ENCODE measurements at places on chromosomes 3 and 15. TPM values are rescaled to one million over a fixed set of nuclear protein-coding genes. Genes with fewer than 3 reads are reported as not detected.

Gene CSPG5
- total RNA-seq, result not detected

Gene MED12L
- total RNA-seq, result 0.08 TPM

Gene HERC2
- 44.1 TPM for total RNA-seq

Gene LEO1
- 33.6 TPM for total RNA-seq

Gene FEM1B
- 52.6 TPM for total RNA-seq

Gene IL17RB
- 0.23 TPM for total RNA-seq

GRCh38 chr3:157107644-157108133, 52.3 kb downstream of the CCNL1 start:
- H3K27me3 ChIP-seq, result no peaks in the 10 kb centered on the region
- no peak overlapping the region for H3K4me3 ChIP-seq
- H3K4me1 ChIP-seq, result peaks cover 23% of the 10 kb centered on the region
- peak overlapping the region; percentile 34 for H3K27ac ChIP-seq
- no peak for DNase-seq

- H3K4me1 ChIP-seq, result peaks cover 19% of the 10 kb centered on the region
- peak overlapping the region; percentile 91 for H3K27ac ChIP-seq
- H3K27me3 ChIP-seq, result peaks cover 17% of the 10 kb centered on the region
- H3K36me3 ChIP-seq, result peaks cover 8% of the 10 kb centered on the region
- DNase-seq, result no peak
Observed at GRCh38 chr15:40322531-40323238, 807 bp upstream of the INAFM2 start.

DNA sequence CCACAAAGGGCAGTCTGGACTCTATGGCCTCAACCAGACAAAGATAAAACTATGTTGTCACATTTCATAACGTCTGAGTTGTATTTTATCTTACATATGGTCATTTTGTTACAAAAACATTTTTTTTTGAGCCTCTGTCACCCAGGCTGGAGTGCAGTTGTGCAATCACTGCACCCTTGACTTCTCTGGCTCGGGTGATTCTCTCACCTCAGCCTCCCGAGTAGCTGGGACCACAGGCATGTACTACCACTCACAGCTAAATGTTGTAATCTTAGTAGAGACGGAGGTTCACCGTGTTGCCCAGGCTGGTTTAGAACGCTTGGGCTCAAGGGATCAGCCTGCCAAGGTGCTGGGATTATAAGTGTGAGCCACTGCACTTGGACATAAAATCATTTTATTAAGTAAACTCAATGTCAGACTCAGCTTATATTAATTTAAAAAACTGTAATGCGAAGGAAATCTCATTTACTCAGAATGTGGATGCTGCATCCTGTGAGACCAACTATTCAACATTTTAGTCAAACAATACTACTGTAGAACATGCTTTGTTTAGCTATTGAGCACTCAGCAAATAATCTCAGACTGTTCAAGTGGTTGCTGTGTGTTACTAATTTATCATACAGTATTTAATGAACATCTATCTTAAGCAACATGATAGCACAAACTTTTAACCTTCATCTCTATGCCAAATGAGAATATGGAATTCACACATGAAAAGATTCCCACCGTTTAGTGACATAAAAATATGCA, 209.2 kb downstream of the TBL1XR1 start:
- H3K4me3 ChIP-seq, result no peak overlapping the region
- DNase-seq, result no peak
- H3K27ac ChIP-seq, result no peak overlapping the region
- no peaks in the 10 kb centered on the region for H3K27me3 ChIP-seq
- H3K4me1 ChIP-seq, result no peaks in the 10 kb centered on the region

- no peaks in the 10 kb centered on the region for H3K27me3 ChIP-seq
- H3K4me1 ChIP-seq, result no peaks in the 10 kb centered on the region
- no peaks in the 10 kb centered on the region for H3K36me3 ChIP-seq
- H3K4me3 ChIP-seq, result no peak overlapping the region
- no peak for DNase-seq
Observed at GRCh38 chr15:88174571-88174970, 82.0 kb downstream of the NTRK3 start.

GRCh38 chr3:171865191-171865865, 22.2 kb downstream of the TMEM212 start:
- H3K4me3 ChIP-seq, result no peak overlapping the region
- no peak for DNase-seq
- H3K27ac ChIP-seq, result no peak overlapping the region
- no peaks in the 10 kb centered on the region for H3K4me1 ChIP-seq
- no peaks in the 10 kb centered on the region for H3K36me3 ChIP-seq

- no peak overlapping the region for H3K27ac ChIP-seq
- H3K36me3 ChIP-seq, result no peaks in the 10 kb centered on the region
- DNase-seq, result no peak
- H3K27me3 ChIP-seq, result peaks cover 35% of the 10 kb centered on the region
Observed at GRCh38 chr15:89559769-89560264, 15.5 kb upstream of the TICRR start.

DNA sequence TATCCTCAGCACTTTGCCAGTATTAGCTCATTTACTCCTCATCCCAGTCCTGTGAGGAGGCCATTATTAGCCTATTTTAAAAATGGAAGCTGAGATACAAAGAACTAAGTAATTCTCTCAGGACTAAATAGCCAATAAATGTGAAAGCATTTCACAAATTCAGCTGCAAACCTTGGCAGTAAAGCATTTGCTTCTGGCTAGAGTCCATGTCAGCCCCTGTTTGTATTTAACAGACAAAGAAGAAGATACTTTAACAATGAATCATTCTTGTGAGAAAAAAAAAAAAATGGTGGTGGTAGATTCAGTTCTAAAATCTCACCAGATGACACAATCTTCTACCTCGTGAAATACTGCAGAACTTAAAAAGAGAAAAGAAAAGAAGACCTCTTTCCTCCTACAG, 85.0 kb upstream of the CNTN6 start:
- H3K4me1 ChIP-seq, result no peaks in the 10 kb centered on the region
- H3K27ac ChIP-seq, result no peak overlapping the region
- no peaks in the 10 kb centered on the region for H3K36me3 ChIP-seq
- no peak overlapping the region for H3K4me3 ChIP-seq
- H3K27me3 ChIP-seq, result no peaks in the 10 kb centered on the region

DNA sequence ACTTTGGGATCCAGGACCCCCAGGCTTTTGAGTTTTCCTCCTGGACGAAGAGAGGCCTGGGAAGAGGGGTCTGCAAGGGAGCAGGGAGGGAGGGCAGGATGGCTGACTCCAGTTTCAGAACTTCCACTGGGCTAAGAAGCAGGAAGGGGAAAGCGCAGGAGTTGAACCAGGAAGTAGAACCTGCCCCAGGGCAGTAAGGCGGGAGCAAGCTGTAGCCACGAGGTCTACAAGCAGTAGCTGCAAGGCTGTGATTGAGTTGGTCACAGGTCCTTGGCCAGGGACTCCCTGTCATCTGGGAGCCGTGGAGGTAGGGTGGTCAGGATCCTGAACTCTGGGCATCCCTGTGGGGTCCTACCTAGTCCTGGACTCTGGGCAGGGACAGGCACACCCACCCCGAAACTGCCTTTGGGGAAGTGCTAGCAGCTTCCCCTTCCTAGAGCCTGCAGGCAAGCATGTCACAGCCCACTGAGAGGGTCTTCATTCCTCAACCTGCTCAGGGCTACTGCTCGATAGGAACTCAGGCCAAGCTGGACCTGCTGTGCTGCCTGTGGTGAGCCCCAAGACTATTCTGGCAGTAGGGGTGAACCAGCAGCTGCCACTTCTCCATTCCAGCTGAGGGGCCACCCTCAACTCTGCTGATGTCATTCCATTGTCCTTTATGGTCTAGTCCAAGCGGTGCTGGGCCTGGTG, 5.8 kb upstream of the GNAI2 start:
- no peaks in the 10 kb centered on the region for H3K27me3 ChIP-seq
- no peak overlapping the region for H3K4me3 ChIP-seq
- no peak for DNase-seq
- peak overlapping the region; percentile 94 for H3K27ac ChIP-seq

DNA sequence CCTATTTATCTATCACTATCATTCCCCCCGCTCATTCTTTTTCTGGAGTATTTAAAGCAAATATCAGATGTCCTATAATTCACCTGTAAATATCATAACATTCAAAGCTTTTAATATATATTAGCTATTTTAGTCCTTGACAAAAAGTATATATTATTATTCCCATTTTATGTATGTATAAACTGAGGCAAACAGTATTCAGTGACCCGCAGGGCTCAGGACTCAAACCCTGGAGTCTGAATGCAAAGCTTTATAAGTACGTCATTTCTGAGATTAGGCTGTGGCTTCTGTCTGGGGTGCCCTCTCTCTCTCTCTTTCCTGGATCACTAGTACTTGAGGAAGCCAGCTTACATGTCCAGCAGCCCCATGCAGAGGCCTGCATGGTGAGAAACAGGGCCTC, 20.4 kb upstream of the PDCD6IP start:
- no peak overlapping the region for H3K27ac ChIP-seq
- H3K4me3 ChIP-seq, result no peak overlapping the region
- no peaks in the 10 kb centered on the region for H3K27me3 ChIP-seq
- H3K36me3 ChIP-seq, result no peaks in the 10 kb centered on the region

GRCh38 chr3:158528076-158528674, 42.8 kb upstream of the MLF1 start:
- DNase-seq, result no peak
- H3K27ac ChIP-seq, result no peak overlapping the region
- no peaks in the 10 kb centered on the region for H3K4me1 ChIP-seq
- H3K4me3 ChIP-seq, result no peak overlapping the region

GRCh38 chr15:35874260-35874905, 328.4 kb upstream of the DPH6 start:
- H3K4me3 ChIP-seq, result no peak overlapping the region
- no peak overlapping the region for H3K27ac ChIP-seq
- H3K27me3 ChIP-seq, result no peaks in the 10 kb centered on the region
- H3K36me3 ChIP-seq, result no peaks in the 10 kb centered on the region

DNA sequence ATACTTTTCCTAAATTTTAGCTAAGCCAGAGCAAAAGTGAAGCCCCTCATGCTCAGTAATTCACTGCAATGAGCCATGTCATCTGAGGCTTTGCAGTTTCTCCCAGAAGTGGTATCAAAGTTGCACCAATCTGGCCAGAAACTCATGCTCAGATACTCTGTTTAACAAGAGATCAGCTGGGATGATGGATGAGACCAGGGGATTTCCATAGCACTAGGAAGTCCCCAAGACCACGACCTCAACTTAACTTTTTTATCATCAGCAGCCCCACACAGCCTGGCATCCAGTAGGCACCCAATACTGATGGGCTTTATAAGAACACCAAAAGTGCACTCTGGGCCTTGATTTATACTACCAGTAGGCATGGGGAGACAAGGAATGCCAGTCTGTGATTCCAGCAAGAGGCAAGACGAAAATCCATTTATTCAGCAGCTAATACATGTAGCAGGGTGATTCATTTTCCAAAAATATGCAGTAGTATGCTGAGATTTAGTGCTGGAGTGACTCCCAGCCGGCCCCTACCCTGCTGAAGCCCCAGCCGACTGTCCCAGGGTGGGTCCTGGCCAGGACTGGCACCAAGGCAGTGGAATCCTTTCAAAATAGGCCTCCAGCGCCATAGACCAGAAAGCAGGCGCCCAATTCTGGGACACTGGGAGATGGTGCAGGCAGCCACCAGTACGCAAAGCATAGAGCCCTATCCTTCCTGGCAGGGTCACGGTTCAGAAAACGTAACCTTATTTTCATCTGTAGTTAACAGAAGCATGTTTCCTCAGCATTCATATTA, 612 bp upstream of the LDHAL6B start:
- no peak overlapping the region for H3K27ac ChIP-seq
- no peaks in the 10 kb centered on the region for H3K4me1 ChIP-seq
- H3K4me3 ChIP-seq, result no peak overlapping the region
- H3K27me3 ChIP-seq, result no peaks in the 10 kb centered on the region

DNA sequence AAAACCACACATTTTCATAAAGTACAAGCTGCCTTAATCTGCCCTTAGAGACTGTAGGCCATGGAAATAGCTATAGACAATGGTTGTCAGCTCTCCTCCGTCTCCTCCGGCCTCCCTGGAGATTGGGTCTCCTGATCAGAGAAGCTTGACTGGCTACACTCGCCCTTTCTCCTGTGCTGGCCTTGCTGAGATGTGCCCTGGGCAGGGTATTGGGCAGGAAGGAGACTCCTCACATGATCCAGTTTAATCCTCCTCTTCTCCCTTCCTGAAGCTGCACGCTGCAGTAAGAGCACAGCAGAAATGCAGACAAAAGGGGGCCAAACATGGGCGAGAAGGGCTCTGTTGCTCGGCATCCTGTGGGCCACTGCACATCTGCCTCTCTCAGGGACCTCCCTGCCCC, at the start of gene SLC24A5:
TSS of gene SLC24A5 (plus strand) at position 246 of the 400 bp plus-strand sequence. CDS start at position 301, 55 bp downstream.
- no peaks in the 10 kb centered on the region for H3K4me1 ChIP-seq
- no peak for DNase-seq
- no peaks in the 10 kb centered on the region for H3K36me3 ChIP-seq
- H3K27ac ChIP-seq, result no peak within 1 kb of the TSS
- no peak within 1 kb of the TSS for H3K4me3 ChIP-seq
- H3K27me3 ChIP-seq, result no peaks in the 10 kb centered on the region

DNA sequence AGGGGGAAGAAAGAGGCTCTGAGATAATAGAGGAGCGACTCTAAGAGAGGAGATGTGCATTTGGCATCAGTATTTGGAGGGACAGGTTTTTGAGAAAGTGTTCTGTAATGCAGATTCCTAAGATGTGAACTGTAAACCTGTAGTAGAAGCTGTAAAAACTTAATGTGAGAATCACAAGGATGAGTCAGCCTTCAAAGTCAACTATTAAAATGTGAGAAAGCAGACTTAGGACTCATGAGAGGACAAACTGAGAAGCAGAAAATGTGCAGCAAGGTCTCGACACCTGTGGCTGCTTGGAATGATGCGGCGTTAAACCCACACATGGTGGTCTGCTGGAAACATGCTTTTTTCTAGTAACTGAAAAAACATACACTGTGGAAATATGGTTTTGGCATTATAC, 36.0 kb downstream of the USP13 start:
- no peaks in the 10 kb centered on the region for H3K4me1 ChIP-seq
- H3K36me3 ChIP-seq, result peaks cover 10% of the 10 kb centered on the region

DNA sequence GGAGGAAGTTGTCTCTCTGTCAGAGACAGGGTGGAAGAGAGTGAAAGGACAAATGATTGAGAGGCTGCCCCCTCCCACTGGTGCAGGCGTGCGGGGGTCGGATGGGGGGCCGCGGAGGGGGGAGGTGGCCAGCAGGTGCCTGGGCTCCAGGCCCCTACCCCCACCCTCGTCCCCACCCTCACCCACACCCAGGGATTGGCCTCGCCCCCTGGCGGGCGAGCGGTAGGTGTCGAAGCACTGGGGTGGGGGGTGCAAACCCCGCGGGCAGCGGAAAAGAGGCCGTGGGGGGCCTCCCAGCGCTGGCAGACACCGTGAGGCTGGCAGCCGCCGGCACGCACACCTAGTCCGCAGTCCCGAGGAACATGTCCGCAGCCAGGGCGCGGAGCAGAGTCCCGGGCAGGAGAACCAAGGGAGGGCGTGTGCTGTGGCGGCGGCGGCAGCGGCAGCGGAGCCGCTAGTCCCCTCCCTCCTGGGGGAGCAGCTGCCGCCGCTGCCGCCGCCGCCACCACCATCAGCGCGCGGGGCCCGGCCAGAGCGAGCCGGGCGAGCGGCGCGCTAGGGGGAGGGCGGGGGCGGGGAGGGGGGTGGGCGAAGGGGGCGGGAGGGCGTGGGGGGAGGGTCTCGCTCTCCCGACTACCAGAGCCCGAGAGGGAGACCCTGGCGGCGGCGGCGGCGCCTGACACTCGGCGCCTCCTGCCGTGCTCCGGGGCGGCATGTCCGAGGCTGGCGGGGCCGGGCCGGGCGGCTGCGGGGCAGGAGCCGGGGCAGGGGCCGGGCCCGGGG, at the start of gene KAT2B:
TSS of gene KAT2B (plus strand) at position 682 of the 783 bp plus-strand sequence. CDS start at position 714, 32 bp downstream.
- peaks cover 51% of the 10 kb centered on the region for H3K4me1 ChIP-seq
- H3K27ac ChIP-seq, result peak within 1 kb of the TSS; percentile 95
- DNase-seq, result peak; percentile 22
- H3K27me3 ChIP-seq, result no peaks in the 10 kb centered on the region
- H3K36me3 ChIP-seq, result no peaks in the 10 kb centered on the region
- H3K4me3 ChIP-seq, result peak within 1 kb of the TSS; percentile 74

- H3K4me3 ChIP-seq, result peak overlapping the region; percentile 42
- H3K27ac ChIP-seq, result no peak overlapping the region
- H3K36me3 ChIP-seq, result no peaks in the 10 kb centered on the region
- H3K27me3 ChIP-seq, result peaks cover 51% of the 10 kb centered on the region
- H3K4me1 ChIP-seq, result peaks cover 75% of the 10 kb centered on the region
- DNase-seq, result no peak
Observed at GRCh38 chr3:128491941-128492670, 895 bp downstream of the GATA2 start.

Measured in esophagus squamous epithelium (tissue), 5 donors.